Aorta (tissue), 5 donors: ENCODE measurements at places on chromosomes 2 and 18. TPM values are rescaled to one million over a fixed set of nuclear protein-coding genes. Genes with fewer than 3 reads are reported as not detected.

- no peak overlapping the region for H3K4me3 ChIP-seq
- H3K27me3 ChIP-seq: no peaks in the 10 kb centered on the region
- H3K27ac ChIP-seq: no peak overlapping the region
- H3K36me3 ChIP-seq: no peaks in the 10 kb centered on the region
Measured at GRCh38 chr2:127453392-127454171, 35.4 kb downstream of the PROC start.

GRCh38 chr2:201978333-201978732 lies 55.3 kb upstream of the FZD7 start:
- no peaks in the 10 kb centered on the region for H3K4me1 ChIP-seq
- H3K4me3 ChIP-seq: no peak overlapping the region
- no peaks in the 10 kb centered on the region for H3K27me3 ChIP-seq
- no peaks in the 10 kb centered on the region for H3K36me3 ChIP-seq
- H3K27ac ChIP-seq: no peak overlapping the region

- no peaks in the 10 kb centered on the region for H3K27me3 ChIP-seq
- no peaks in the 10 kb centered on the region for H3K4me1 ChIP-seq
- H3K36me3 ChIP-seq: no peaks in the 10 kb centered on the region
- DNase-seq: no peak
- no peak overlapping the region for H3K4me3 ChIP-seq
Measured at GRCh38 chr2:150888337-150888736, 373.3 kb downstream of the RBM43 start.

GRCh38 chr2:54416166-54416813 lies 39.8 kb upstream of the SPTBN1 start:
- DNase-seq: no peak
- H3K27ac ChIP-seq: no peak overlapping the region
- no peak overlapping the region for H3K4me3 ChIP-seq
- H3K27me3 ChIP-seq: no peaks in the 10 kb centered on the region
- H3K4me1 ChIP-seq: no peaks in the 10 kb centered on the region
- no peaks in the 10 kb centered on the region for H3K36me3 ChIP-seq

DNA sequence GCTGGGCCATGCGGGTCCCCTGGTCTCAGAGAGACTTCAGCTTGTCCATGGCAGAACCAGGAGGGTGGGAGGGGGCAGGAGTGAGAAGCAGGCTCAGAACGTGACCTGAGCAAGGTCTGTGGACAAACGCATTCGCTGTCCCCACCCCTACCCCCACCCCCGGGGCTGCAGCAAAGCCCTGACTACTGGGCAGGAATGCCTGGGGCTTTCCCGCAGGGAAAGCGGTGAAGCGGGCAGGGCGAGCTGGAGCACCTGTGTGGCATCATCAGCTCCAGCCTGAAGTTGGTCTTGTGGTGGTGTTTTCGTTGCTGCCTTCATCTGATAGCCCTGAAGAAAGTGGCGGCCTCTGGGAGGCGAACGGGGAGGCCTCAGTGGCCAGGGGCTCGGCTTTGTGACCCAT lies 26.1 kb upstream of the ALKAL2 start:
- no peak overlapping the region for H3K4me3 ChIP-seq
- DNase-seq: no peak
- no peaks in the 10 kb centered on the region for H3K36me3 ChIP-seq
- no peaks in the 10 kb centered on the region for H3K27me3 ChIP-seq
- H3K27ac ChIP-seq: no peak overlapping the region

Gene CPSF3
- 20.4 TPM for total RNA-seq

Gene ORMDL1
- 52.4 TPM for total RNA-seq
